ENCODE measurements at places on chromosomes 2 and 18.

- DNase-seq, result no peak
Observed at GRCh38 chr2:54657664-54658083, 65.8 kb upstream of the EML6 start.

DNA sequence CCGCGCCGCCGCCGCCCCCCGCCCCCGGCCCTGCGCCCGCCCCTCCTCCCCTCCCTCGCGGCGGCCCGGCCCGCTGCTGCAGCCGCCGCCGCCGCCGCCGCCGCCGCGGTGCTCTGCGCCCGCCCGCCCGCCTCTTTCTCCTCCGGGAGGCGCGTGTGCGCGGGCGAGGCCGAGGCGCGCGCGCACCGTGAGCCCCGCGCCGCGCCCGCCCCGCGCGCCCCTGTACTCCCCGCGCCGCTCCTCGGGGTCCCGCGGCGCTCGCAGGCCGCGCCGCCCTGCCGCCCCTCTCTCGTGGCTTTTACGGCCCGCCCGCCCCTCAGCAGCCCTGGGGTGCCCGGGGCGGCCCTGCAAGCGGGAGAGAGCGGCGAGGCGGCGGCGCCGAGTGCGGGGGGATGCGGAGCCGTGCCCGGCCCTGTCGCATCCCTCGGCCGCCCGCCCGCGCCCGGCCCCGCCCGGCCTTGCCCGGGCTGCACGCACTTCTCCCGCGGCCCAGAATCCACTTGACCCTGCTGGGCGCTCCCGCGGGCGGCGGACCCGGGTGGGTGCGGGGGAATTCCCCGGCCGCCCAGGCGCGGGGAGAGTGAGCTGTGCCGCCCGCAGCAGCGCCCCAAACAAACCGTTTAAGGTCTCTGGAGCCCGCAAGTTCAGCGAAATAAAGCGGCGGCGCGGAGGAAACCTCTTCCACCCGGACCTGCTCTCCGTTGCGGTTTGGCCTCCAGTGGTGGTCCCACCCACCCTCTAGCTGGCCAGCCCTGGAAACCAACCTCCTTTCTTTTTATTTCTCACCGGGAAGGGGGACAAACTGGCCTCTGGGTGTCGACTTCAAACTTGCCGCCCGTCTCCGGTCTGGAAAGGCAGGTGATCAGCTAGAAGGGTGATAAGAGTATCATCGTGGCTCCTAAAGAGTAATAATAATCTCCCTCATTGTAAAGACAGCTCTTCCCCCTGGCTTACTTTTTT, 37.4 kb downstream of the AFF3 start:
- DNase-seq, result no peak

DNA sequence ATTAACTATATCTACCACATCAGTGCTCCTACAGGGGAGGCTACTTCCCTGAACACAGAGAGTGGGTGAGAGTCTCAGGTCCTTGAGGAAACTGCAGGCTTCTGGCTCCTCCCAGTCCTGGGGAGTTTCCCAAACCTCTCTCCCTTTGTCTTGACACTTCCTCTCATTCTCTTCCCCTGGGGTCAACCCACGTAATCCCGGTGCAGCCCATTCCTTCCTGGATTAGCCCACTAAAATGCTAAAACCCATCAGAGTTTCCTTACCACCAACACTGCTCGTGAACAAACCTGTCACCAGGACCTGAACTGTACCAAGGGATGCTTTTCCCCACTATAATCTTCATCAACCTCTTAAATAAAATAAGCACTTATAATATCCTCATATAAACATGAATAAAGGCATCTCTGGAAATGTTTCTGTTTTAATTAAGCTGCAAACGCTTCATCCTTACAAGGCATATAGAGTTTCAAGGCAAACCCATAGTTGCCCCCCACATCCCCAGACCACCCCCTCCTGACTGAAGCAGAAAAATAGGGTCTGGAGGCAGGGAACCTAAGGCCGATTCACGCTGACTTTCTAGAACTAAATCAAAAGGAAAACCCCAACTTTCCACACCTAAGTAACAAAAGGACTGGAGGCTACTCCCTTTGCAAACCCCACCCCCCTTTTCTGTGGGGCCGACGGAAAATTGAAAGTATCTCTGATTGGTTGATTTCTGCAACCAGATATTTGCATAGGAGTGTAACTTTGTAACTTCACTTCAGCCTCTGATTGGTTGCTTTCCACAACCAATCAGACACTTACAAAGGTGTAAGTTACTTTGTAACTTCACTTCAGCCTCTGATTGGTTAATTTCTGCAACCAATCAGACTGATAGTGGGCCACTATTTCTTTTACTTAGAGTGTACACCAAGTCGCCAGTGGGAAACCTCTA, 19.0 kb downstream of the TMSB10 start:
- DNase-seq, result no peak

- no peak for DNase-seq
Observed at GRCh38 chr2:1849450-1849849, 105.1 kb upstream of the PXDN start.
